Lung microvascular endothelial cell (primary cell): ENCODE measurements at places on chromosomes 11 and 22. TPM values are rescaled to one million over a fixed set of nuclear protein-coding genes. Genes with fewer than 3 reads are reported as not detected.

GRCh38 chr22:46381731-46382130 is 46.2 kb downstream of the TRMU start:
- DNase-seq: no peak

DNA sequence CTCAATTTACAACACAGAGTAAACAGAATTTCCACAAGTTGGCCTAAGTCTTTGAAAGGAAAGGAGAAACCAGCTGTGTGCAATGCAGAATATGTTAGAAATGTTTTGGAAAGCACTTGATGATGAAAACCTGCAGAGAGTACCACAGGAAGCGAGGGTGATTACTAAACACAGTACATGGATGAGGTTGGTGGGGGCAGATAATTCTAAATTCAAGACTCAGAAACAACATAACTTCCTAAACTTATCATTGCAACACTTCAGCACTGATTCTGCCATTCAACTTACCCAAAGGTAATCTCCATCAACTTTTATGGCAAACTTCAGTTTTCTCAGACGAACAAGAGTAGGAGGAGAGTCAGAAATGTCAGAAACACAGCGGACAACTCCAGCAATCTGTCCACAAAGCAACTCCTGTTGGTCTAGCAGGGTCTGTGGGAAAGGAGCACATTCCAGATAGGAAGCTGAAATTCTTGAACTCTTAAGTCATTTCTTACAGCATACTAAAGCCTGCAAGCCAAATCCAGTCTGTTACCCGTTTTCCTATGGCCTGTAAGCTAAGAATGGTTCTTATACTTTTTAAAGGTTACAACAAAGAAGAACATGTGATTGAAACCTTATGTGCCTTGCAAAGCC is 6.8 kb downstream of the HPS4 start:
- DNase-seq: no peak

Gene GPHA2
- total RNA-seq: not detected in 2 replicates

Gene POU2AF2
- not detected in 2 replicates for total RNA-seq

DNA sequence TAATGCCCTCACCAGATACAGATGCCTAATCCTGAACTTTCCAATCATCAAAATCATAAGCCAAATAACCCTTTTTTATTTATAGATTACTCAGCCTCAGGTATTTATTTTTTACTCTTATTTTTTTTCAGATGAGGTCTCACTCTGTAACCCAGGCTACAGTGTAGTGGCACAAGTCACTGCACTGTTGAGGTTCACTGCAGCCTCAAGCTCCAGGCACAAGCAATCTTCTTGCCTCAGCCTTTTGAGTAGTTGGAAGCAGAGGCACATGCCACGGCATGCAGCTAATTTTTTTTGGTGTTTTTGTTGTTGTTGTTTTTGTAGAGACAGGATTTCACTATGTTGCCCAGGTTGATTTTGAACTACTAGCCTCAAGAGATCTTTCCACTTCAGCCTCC is 49.5 kb downstream of the TTC28 start:
- DNase-seq: no peak
